ENCODE measurements at places on chromosomes 6 and 20. TPM values are rescaled to one million over a fixed set of nuclear protein-coding genes. Genes with fewer than 3 reads are reported as not detected.

The C6orf132 gene
- 15.3 TPM for total RNA-seq

The TCP11 gene
- total RNA-seq = not detected

DNA sequence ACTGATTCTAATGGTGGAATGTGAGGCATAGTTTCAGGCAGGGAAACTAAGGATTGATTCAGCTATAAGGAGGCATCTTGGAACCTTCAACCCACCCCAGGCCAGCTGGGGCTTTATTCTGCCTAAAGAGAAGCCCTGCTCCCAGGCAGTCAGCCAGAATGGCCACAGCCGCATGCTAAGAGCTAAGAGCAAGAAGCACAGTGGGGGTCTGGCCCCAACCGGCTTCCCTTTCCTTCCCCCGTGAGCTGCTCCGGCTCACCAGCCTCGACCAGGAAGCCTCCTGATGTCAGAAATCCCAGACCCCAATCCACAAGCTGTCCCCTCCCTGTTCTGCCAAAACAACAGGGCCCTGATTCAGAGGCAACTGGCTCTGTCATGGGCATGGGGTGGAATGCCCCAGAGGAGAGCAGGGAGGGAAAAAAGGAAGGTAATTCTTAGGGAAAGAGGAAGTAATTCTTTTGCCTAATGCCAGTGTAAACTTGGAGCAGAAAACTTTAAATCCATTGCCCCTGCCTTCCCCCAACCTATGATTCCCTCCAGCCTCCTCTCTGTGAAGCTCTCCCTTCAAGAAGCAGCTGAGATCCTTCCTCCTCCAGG, 6.9 kb downstream of the GRM4 start:
- DNase-seq = no peak

The LZTS3 gene
- 3.1 TPM for total RNA-seq

The TXLNB gene
- not detected for total RNA-seq

GRCh38 chr6:157848693-157849092, 25.6 kb downstream of the SNX9 start:
- no peak for DNase-seq

GRCh38 chr6:164554700-164555476, 754.5 kb downstream of the C6orf118 start:
- no peak for DNase-seq

The FKBP5 gene
- 16.5 TPM for total RNA-seq

The ANGPT4 gene
- not detected for total RNA-seq

The SLC22A23 gene
- 0.87 TPM for total RNA-seq

- DNase-seq = no peak
Measured at GRCh38 chr20:39988991-39989390, 700.0 kb downstream of the MAFB start.

The GGT7 gene
- total RNA-seq = 2.9 TPM

DNA sequence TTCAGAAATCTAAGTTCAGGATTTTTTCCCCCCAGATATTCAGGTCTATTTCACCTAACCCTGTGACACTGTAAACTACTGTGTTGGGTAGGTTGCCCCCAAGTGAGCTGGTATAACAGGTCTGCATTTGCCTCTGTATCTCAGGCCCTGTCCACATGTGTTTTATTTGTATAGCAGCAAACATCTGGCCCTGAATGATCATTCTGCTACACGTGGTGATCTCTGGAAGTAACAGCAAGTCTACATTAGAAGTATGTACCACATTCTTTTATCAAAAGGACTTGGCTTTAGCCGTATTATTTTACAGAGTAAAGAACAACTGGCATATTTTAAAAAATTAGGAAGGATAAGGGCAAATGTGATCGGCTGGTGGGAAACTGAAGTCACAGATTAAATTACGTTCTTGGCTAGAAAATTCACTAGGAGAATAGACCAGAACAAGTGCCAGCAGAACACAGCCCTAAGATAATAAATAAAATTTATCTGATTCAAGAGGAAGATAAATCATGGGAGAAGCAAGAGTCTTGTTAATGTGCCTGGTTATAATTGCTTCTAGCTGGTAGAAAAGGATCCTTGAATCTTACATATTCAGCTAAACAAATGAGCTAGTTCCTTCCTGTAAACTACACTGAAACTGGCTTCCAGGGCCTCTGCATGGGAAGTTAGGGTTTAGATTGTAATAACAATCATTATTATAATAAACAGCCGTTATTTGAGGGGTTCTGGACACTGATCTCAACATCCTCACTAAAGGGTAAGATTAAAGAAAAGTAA, 192.1 kb downstream of the SAMD5 start:
- DNase-seq = no peak

DNA sequence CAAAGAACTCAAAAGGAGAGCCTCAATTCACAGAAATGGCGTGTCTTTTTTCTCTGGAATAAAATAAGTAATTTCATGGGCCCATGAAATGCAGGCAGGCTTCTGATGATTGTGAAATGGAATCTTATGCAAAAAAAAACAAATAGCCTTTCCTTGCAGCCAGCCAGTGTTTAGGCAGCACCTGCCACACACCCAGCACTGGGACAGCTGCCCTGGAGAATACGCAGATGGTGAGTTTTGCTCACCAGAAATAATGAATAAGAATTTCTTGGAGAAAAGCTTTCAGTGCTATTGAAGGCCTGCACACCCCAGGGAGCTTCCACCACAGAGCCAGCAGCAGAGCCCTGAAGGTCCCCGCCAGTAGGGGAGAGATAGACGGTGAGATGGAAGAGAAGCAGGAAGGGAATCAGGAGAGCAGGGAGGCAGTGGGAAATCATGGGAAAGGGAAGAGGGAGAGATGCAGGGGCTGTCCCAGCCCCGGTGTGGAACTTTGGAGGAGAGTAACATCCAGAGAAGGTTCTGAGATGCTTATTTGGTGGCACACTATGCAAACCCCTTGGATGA, 54.9 kb downstream of the PXDC1 start:
- DNase-seq = no peak
